ENCODE measurements at places on chromosomes 16 and 17.

GRCh38 chr16:28555561-28555960 lies 1.8 kb downstream of the SGF29 start:
- DNase-seq, result no peak

- no peak for DNase-seq
These were observed 21.3 kb upstream of the HEXD start for GRCh38 chr17:82396601-82397435.

GRCh38 chr17:35175638-35176415 lies 18.4 kb downstream of the SLC35G3 start:
- no peak for DNase-seq

DNA sequence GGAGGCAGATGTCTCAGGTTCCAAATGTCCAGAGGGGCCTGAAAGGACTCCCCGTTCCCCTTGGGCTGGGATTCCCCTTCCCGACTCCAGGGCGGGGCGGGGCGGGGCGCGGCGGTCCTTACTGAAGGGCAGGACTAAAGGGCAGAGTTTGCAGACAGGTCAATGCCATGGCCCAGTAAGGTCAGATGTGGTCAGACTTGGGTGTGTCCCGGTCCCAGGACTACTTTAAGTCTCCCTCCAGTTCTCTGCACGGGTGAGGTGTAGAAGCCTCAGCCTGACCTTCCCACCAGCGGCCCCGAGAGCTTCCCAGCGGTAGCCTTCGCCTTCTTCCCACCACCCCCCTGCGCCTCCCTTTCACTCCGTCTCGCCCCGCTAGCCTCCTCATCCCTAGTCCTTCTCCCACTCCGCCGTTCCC lies 532 bp downstream of the KDM6B start:
- DNase-seq, result no peak

- no peak for DNase-seq
These were observed 11.3 kb upstream of the UBALD2 start for GRCh38 chr17:76253841-76254240.

- DNase-seq, result no peak
These were observed 155.7 kb upstream of the C17orf78 start for GRCh38 chr17:37219876-37220606.

GRCh38 chr16:1920727-1921171 lies 2.5 kb upstream of the HS3ST6 start:
- no peak for DNase-seq

DNA sequence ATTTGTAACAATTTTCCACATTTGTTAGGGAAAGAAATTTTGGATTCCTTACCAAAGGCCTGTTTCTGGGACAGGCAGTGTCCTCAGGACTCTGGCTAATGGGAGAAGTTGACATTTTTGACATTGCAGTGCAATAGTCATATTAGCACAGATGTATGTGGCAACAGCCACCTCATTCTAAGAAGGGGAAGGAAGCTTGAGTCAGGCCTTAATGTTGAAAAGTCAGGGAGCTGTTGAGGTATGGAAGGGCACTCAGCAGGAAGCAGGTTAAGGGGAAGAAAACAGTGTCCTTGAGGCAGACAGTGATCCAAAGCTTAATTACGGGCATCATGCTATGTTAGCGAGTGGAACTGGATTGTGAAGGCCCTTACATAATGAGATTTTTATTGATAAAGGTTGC lies 20.9 kb downstream of the AKTIP start:
- DNase-seq, result no peak

DNA sequence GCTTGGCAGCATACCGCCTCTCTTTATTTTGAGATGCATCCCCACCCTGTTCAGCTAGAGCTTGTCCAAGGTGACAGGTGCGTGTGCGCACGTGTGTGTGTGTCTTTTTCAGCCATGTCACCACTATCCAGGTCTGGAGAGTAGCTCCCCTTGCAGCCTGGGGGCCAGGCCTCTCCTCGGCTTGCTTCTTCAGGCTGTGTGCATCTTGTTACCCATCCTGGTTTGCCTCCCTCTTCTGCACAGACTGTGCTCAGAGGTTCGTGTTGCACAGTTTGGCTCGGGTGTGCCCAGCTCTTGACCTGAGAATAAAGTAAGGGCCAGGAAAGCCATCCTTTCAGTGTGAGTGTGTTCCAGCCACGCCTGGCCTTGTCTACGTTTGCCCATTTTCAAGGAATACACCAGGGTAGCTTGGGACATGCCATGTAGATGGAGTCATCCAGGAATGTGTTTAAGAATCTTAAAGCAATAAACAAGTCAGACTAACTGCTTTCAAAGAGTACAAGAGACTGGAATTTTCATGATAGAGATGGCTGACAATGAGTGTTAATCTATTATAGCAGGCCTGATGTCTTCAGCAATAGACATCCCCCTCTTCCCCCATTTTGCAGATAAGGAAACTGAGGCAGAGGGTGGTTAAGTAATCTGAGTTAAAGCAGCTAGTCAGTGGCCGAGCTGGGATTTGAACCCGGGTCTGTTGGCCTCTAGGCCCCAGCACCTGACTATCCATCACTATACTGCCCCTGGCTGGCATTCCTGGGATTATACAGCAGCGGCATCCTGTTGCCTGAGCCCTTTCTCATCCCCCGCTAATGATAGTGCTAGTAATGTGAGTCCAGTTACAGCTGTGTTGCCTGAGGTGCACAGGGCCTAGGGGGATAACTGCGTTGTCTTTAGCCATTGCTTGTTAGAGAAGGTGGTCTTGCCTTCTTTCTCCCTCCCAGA lies 77.9 kb downstream of the KSR1 start:
- DNase-seq, result no peak

DNA sequence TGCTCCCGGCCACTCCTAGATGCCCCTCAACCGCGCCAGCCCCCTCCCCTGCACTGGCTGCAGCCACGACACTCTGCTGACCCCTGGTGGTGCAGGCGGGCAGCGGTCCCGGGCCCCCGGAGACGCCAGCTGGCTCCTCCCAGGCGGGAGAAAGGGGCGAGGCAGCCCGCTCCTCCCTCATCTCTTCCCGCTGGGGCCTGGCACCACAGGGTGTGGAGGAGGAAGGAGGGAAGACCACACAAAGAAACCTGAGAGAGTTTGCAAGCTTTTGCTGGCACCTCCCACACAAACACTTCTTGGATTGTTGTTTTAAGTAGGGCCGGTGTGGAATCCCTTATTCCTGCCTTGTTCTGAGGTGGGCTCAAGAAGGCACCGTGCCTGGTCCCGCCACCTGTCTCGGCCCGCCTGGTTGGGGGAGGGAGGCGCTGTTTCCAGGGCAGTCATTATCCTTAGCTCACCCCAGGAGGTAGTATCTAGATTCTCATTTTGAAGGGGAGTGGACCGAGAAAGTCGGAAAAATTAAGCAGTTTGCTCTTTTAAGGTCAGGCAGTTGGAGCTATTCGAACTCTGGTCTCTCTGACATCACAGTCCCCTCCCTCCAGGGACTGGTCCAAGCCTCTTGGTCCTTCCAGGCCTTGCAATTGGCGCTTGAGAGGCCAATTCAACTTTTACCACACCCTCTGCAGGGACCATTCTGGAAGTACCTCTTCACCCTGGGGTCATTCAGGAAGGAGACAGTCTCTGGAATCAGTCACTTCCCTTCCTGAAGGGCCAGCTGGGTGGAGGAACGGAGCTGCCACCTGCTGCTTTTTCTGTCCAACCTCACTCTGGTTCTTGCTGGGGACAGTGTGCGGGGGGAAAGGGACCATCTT lies 959 bp upstream of the ANKRD13B start:
- DNase-seq, result peak; percentile 75

GRCh38 chr17:15502369-15503112 lies 35.1 kb upstream of the CDRT4 start:
- DNase-seq, result peak; percentile 6

DNA sequence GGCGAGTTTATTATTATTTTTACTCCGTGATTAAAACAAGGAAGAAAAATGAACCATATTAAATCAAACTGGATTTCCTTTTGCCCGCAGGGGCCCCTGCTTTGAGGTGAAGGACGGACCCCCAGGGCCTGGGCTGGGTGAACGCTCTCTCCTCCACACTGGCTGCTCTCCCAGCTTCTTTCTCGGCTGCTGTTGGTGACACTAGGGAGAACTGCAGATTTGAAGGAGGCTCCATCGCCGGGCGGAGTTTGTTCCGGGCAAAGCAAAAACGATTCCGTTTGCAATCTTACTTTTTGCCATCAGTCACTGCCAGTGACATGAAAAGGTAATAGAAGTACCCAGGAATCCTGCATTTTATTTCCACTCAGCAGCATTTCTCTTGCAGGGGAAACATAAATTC lies 221.6 kb upstream of the SDK2 start:
- DNase-seq, result no peak

DNA sequence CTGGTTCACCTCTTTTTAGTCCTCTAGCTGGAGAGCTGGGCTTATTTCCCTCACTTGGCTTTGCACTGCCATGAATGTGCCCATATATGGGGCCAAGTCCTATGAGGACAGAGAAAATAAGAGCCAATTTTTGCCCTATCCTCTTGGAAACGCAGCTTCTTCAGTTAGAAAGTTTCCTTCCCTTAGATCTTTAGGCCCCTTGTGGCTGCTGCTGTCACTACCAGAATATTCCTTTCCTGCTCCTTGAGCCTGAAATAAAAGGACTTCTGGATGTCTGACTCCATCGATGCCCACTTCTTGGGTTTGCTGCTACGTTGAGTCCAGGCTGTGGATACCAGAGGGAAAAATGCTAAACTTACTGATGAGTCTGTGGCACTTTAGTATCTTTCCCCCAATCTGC lies 487.1 kb downstream of the GRIN2A start:
- DNase-seq, result no peak

DNA sequence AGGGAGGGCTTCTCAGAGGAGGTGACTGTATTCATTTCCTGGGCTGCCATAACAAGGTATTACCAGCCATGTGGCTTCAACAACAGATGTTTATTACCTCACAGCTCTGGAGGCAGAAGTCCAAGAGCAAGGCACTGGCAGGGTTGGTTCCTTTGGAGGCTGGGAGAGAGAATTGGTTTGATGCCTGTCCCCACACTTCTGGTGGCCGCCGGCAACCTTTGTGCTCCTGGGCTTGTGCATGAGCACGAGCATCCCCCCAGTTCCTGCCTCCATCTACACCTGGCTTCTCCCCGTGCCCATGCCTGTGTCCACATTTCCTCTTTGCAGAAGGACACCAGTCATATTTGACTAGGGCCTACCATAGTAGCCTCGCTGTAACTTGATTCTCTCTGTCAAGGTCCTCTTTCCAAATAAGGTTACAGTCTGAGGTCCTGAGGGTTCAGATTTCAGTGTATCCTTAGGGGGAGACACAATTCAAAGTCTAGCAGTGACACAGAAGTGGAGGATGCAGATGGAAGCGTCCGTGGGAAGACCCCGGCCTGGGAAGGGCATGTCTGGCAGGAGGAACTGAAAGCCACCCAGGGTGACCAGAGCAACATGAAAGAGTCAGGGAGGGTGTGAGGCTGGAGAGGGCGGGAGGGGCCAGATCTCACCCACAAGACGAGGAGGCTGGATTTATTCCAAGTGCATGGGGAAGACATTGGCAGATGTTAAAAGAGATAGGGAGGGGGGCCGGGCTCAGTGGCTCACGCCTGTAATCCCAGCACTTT lies 188.2 kb upstream of the HSBP1 start:
- DNase-seq, result no peak

DNA sequence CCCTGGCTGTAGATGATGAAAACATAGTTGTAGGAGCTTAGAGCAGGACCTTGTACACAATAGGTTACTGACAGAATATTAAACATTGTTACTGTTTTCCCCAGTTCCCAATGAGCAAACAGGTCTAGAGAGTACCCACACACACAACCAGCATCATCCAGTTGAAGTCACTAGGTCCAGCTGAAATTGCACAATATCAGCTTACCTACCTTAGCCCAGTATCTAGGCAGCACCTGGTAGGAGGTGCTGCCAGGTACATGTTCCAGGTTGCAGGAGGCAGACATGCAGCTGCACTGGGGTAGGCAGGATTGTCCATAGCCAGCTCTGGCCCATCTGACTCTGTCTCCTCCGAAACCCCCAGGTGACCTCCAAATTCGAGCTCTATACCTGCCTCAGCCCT lies 1.5 kb upstream of the SYCE1L start:
- DNase-seq, result no peak

DNA sequence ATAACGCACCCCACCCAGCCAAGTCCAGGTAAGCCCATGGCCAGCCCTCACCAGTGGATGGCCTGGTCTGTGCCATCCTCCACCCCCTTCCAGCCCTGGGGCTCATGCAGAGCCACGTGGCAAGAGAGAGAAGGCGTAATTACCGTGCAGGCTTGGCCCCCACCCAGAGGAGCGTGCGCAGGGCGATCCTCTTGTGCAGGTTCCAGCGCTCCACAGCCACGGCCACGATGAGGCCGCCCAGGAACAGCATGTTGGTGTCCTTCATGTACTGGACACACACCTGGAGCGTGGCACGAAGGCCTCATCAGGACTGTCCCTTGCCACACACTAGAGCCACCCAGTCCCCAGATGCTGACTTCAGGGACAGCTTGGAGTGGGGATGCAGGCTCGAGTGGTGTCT lies 6.7 kb downstream of the SLC13A5 start:
- DNase-seq, result no peak

GRCh38 chr17:64291268-64291851 lies 28.3 kb upstream of the TEX2 start:
- DNase-seq, result no peak

- DNase-seq, result no peak
These were observed 2.0 kb upstream of the C17orf99 start for GRCh38 chr17:78144147-78144719.

DNA sequence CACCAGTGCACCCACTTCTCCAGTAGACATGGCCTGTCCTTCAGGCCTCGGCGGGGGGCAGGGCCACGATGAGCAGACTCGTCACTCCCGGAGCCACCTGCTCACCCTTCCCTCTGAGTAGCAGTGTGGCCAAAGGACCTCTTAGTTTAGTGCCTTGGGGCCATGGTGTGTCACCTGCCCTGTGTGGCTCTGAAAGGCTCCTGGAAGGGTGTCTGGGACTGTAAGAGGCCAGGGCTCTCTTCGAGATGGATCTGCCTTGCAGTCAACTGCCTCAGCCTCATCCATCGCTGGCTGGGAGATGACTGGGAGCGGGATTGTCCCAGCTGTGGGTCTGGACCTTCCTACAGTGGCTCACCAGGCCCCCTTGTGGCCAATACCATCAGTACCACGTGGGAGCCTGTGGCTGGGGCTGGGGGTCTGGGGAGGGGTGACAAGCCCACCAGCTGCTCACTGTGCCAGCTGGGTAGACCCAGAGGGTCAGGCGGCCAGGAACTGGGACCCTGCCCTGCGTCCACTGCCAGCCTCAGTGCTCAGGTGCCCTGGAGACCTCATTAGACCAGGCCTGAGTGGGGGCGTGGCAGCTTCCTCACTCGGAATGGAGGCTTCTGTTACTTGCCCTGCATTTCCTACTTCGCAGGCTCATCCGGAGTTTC lies 133.4 kb downstream of the OR1D5 start:
- DNase-seq, result no peak

DNA sequence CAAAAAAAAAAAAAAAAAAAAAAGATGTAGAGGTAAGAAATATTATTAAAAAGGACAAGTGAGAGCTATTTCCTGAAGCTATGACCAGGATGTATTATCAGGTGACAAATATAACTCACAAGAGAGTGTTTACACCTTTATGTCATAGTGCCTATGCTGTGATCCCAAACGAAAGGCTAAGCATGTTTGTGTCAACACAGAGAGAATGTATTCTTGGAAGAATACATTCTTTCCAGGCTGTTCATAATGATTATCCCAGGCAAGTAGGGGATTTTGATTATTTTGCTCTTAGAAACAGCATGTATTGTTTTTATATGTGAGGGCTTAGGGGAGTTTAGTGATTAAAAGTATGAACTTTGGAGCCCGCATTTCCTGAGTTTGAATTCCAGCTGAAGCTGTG lies 175.0 kb downstream of the SPECC1 start:
- no peak for DNase-seq

- no peak for DNase-seq
These were observed 2.5 kb upstream of the MT1X start for GRCh38 chr16:56679818-56680217.

Data from stimulated activated CD4-positive, alpha-beta T cell treated with anti-CD3 and anti-CD28 coated beads, TNF-alpha, amount 100 ng/mL, for 1 hour (primary cell).